ENCODE measurements at places on chromosomes 12 and 14. TPM values are rescaled to one million over a fixed set of nuclear protein-coding genes. Genes with fewer than 3 reads are reported as not detected.

- no peak for DNase-seq
- H3K27ac ChIP-seq: no peak overlapping the region
- H3K4me3 ChIP-seq: no peak overlapping the region
- no peaks in the 10 kb centered on the region for H3K27me3 ChIP-seq
- no peaks in the 10 kb centered on the region for H3K4me1 ChIP-seq
These were observed 375.2 kb downstream of the AACS start for GRCh38 chr12:125440399-125440798.

DNA sequence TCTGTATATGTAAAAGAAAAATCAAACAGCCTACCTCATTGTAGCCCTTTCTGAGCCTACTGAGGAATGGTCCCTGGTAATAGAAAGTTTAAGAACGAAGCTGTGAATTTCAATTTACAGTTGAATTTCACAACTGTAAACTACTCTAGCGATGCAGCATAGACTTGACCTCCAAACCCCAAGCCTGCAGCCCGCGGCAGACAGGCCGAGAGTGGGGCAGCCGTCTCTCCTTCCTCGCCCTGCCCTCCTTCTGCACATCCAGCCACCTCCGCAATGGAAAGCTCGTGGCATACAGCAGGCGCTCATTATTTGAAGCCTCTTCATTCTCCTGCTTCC is 15.3 kb downstream of the RNASE2 start:
- peaks cover 15% of the 10 kb centered on the region for H3K4me1 ChIP-seq
- no peaks in the 10 kb centered on the region for H3K27me3 ChIP-seq
- H3K36me3 ChIP-seq: no peaks in the 10 kb centered on the region
- no peak for DNase-seq
- H3K27ac ChIP-seq: peak overlapping the region; percentile 84

DNA sequence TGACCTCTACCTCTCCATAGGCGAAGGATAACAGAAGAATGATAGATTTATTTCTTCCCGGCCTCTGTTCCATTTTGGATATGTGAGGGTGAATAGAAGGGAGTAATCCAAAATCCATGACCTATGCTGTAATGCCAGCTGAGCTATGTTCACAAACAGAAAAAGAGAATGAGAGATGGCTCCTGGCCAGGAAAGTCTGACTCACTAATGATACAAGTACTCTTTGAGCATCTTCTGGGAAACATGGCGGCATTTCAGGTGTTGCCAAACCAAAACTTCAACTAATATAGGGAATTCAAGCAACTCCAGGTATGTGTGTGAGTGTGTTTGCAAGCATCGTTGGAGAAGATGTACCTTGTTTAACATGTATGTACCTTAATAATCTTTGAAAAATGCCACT is 55.1 kb downstream of the MED13L start:
- H3K4me3 ChIP-seq: no peak overlapping the region
- no peak for DNase-seq
- H3K4me1 ChIP-seq: peaks cover 70% of the 10 kb centered on the region
- H3K27me3 ChIP-seq: no peaks in the 10 kb centered on the region
- peaks cover 6% of the 10 kb centered on the region for H3K36me3 ChIP-seq
- H3K27ac ChIP-seq: no peak overlapping the region

- H3K27me3 ChIP-seq: no peaks in the 10 kb centered on the region
- H3K27ac ChIP-seq: no peak overlapping the region
These were observed 4.5 kb downstream of the CNOT2 start for GRCh38 chr12:70247653-70248199.

DNA sequence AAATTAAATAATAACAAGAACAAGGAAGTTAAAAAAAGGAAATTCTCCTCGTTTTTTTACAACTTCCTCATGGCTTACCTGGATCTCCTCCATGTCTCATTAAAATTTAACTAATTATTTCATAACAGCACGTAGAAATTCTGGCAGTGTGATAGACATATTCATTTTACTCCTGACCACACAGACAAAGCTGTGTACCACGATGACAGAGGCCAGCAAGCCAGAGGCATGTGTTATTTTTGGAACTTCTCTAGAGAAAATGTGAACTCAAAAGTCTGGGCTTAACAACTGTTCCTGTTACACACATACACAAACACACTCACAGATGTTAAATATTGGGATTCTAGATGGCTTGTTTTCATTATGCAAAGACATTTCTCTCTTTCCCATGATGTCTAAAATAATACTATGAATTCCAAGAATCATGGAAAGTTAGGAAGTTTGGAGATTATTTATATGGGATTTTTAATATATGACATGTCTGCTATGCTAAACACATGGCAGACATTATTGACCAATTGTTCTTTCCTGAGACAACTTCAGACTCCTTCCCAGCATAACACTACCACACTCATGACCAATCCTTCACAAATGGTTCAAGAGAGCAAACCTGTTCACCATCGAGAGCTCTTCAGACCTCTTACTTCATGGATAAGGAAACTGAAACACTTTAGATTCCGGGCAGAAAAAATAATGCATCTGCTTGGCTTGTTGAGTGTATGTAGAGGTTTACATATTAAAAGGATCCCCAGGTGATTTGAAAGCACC is 158.7 kb downstream of the DACT1 start:
- DNase-seq: no peak
- H3K27me3 ChIP-seq: no peaks in the 10 kb centered on the region
- no peak overlapping the region for H3K4me3 ChIP-seq
- H3K36me3 ChIP-seq: no peaks in the 10 kb centered on the region
- H3K4me1 ChIP-seq: no peaks in the 10 kb centered on the region

The SCNN1A gene
- total RNA-seq: 2.2 TPM
